Retina (tissue), 1 donor: ENCODE measurements at places on chromosomes 5 and 9.

GRCh38 chr5:152723482-152723881 is 318.4 kb upstream of the NMUR2 start:
- no peak for DNase-seq

GRCh38 chr9:71716138-71716909 is 52.0 kb downstream of the CEMIP2 start:
- DNase-seq: no peak

DNA sequence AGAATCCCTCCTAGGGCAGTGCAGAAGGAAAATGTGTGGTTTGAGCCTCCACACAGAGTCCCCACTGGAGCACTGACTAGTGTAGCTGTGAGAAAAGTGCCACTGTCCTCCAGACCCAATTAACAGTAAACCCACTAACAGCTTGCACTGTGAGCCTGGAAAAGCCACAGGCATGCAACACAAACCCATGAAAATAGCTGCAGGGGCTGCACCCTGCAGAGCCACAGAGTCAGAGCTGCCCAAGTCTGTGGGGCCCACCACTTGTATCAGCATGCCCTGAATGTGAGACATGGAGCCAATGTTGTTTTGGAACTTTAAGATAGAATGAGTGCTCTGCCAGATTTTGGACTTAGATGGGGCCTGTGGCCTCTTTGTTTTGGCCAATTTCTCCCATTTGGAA is 119.8 kb upstream of the CDH9 start:
- DNase-seq: no peak

GRCh38 chr5:122772446-122772845 is 2.4 kb upstream of the SNX2 start:
- DNase-seq: no peak

GRCh38 chr9:107274953-107275422 is 8.1 kb upstream of the RAD23B start:
- DNase-seq: no peak

DNA sequence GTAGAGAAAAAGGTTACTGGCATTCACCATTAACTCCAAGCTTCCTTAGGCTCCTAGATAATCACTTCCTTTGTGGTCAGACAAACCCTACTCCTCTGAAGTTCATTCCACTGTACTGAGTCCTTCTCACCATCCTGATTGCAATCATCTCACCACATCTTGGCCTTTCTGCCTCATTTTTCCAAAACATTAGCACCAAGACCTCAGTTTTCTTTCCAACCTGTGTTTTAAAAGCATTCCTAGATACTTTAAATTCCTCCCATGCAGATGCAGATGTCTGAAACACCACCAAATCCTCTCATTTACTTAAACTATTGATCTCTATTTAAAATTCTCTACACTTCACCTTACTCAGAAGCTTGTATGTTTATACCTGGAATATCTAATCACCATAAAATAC is 961.3 kb upstream of the CTNND2 start:
- no peak for DNase-seq

DNA sequence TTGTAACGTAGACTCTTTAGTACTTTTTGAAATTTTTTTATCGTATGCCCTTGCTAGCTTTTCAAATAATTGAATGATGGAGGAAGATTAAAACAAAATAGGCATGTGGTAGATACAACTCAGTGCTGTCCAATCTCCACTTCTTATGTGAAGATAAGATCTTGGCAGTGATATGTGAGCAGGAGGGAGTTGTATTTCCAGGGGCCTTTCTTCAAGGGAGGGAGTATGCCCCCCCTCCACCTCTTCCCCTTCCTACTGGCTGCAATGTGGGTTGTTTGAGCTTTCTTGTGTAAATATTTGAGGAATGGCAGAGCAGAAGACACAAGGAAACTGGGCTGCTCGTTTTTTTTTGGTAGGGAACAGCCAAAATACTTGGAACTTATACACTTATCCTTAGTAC is 374.9 kb downstream of the PSAT1 start:
- no peak for DNase-seq

DNA sequence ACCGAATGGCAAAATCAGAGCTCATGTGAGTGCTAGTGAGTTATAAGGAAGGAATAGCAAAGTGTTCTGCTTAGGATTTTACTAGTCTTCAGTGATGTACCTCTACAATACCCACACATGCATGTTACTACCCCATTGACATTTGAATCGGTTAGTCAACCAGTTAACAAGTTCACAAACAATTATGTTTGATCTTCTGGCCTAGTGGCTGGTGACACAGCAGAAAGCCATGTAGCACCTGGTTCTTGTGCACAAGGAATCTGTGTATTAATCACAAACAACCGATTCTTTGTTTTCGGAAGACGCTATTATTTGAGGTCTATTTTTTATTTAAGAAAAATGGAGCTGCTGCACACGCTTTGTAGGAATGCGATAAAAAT is 41.9 kb downstream of the NTRK2 start:
- DNase-seq: no peak

DNA sequence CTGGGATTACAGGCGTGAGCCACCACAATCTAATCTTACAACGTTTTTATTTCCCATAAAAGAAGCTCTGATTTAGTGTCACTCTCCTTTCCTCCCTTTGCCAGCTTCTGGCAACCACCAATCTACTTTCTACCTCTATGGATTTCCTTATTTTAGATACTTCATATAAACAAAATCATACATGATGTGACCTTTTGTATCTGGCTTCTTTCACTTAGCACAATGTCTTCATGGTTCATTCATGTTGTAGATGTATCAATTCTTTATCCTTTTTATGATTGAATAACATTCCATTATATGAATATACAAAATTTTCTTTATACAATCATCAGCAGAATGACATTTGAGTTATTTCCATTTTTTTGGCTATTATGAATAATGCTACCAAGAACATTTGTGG is 9.7 kb upstream of the TRIO start:
- DNase-seq: no peak

- DNase-seq: no peak
These were observed 242.3 kb downstream of the NSG2 start for GRCh38 chr5:174287761-174288160.

DNA sequence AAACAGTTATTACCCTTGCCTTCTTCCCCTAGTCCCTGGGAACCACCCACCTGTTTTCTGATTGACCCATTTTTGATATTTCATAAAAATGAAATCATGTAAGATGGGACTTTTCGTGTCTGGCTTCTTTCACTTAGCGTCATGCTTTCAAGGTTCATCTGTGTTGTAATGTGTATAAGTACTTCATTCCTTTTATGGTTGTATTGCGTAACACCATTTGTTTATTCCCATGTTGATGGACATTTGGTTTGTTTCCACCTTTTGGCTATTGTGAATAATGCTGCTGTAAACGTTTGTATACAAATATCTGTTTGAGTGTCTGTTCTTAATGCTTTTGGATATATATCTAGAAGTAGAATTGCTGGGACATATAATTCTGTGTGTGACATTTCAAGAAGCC is 650.1 kb upstream of the COX7C start:
- no peak for DNase-seq

DNA sequence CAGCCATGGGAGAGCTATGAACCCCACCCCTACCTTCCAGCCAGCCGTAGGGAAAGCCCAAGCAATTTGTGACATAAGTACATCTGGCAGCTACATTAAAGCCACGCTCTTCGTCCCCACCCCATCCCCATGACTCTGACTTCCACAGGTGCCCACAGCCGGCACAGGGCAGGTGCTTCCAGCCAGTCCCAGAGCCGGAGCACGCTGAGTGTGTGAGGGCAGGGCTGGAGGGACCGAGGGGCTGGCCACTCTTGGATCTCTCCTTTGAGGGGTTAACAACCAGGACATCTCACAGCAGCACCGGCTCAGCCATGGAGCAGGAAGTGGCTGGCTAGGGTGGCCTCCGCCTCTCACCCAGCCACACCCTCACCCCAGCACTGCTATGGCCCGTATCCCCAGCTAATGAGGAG is 2.4 kb upstream of the FAM78A start:
- no peak for DNase-seq

DNA sequence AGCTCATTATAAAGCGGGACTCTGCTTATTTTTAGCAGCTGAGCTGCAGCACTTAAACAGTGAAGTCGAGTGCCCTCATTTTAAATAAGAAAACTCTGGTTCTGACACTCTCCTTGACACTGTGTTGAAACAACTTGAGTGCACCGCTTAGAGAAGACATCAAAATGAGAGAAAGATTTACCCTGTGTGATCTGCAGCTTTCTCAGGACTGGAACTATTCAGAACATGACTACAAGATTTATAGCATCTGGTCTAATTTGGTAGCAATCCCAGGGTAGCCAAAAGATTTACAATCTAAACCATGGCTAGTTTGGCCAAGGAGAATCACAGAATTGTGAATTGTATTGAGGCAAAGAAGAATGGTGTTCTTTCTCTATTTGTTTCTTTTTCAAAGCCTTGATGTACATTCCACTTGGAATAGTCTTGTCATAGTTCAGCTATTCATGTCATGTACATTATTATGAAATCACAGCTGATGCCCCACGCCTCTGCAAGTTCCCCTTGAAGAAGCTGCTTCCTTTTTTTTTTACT is 38.7 kb downstream of the PLEKHG4B start:
- DNase-seq: no peak

DNA sequence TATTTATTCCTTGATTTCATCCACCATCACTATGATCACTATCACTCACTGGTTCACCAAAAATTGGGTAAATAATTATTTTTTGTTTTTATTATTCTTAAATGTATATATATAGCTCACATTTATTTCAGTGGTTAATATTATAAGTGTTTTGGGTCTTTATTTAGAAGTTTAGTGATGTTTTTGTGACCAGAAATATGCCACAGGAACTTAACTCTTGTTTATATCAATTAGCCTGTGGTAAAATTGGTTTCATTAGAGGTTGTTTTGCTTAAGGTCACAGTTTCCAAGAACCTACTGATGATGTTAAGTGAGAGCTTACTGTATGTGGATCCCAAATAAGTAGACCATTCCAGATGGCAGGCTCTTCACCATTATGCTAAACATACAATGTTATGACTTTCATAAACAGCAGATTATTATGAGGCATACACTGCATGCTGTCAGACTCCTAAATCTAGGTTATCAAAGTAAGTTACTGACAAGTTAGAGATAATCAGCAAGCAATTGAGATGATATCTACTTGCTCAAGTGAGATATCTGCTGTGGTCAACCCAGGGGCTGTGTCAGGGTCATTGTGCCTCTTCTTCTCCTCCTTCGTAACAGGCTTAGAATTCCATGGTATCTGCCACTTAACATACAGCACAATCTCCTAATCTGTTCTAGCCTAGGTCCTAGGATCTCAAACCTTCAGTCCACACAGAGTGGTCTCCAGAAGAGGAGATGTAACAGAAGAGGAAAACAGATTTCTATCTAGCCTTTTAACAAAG is 57.6 kb downstream of the NR3C1 start:
- DNase-seq: no peak

DNA sequence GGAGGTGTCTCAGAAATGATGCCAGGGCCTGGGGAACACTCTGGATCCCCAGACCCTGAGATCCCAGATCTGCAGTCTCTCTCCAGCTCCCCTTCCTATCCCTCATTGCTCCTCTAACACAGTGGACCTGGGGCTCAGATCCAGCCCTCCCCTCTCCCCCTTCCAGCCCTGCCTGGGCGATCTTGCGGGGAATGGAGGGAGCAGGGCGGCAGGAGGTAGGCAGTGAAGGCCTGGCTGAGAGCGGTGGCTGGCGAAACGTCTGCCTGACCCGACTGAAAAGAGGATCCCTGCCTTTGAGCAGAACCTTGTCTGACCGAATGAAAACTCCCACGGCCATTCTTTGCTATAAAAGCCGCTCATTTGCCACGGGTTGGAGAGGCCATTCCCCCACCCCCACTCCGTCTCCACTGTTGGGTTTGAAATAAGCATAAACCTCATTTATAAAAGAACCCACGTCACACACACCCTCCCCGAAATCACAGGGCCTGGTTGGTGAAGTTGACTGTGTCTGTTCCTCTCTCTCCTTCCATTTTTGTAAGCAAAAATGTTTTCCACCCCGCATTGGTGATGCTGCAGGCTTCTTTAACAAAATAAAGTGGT is 8.8 kb downstream of the MSX2 start:
- no peak for DNase-seq

- DNase-seq: peak; percentile 39
These were observed 32.5 kb downstream of the TENT4A start for GRCh38 chr5:6745706-6746222.

- peak; percentile 30 for DNase-seq
These were observed 28.4 kb upstream of the GADD45G start for GRCh38 chr9:89576404-89576839.

DNA sequence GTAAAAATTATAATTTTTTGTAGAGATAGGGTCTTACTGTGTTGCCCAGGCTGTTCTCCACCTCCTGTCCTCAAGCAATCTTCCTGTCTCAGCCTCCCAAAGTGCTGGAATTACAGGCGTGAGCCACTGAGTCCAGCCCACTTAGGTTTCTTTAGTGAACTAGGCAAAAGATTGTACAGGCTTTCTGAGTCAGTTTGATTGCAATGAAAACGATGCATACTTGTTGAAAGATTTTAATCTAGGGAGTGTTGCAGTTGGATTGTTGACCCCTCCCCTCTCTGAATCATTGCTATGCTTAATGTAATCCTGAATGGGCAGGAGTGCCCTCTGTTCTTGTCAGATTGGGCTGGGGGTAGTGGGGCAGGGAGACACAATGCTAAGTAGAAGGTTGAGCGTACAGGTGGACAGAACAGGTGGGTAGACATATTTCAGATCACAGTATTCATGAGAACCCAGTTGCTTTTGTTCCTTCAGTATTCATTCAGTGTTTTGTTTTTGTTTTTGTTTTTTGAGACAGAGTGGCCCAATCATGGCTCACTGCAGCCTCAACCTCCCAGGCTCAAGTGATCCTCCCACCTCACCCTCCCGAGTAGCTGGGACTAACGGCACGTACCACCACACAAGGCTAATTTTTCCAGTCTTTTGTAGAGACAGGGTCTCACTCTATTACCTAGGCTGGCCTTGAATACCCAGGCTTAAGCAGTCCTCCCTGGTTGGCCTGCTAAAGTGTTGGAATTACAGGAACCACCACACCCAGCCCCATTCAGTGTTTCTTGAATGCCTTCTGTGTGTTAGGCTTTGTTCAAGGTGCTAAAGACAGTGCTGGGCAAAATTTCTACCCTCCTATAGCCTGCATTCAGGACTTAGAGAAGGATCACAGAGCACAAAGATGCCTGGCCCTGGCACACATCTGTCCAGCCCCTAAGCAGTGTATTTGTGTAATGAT is 70.1 kb downstream of the KIAA1958 start:
- no peak for DNase-seq

GRCh38 chr5:40842351-40842750 is 1.2 kb downstream of the CARD6 start:
- DNase-seq: no peak
